ENCODE measurements at places on chromosomes 1 and 21.

DNA sequence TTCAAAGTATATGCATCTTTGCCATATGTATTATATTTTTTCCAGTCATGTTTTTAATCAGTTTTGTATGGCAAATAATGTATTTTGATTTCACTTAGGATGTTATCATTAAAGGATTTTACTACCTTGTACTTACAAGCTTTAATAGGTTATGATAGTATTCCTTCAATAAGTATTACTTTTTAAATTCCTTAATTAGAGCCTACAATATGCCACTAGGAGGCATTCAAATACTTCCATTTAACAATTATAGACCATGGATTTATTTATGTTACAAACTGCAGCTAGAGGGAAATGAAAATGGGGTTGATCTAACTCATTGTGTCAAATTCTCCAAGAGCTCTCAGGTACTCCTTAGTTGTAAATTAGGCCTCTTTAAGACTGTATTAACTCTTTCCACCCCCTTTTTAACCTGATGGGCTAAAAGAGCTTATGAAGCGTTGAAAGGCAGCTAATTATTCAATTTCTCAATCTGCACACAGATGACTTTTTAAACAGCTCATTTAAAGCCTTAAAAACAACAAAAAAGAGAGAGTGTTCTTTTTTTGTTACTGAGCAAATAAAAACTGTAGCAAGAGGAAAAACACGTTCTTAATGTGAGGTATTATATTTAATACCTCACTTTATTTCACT is 156.2 kb downstream of the DENND1B start:
- no peak for DNase-seq

DNA sequence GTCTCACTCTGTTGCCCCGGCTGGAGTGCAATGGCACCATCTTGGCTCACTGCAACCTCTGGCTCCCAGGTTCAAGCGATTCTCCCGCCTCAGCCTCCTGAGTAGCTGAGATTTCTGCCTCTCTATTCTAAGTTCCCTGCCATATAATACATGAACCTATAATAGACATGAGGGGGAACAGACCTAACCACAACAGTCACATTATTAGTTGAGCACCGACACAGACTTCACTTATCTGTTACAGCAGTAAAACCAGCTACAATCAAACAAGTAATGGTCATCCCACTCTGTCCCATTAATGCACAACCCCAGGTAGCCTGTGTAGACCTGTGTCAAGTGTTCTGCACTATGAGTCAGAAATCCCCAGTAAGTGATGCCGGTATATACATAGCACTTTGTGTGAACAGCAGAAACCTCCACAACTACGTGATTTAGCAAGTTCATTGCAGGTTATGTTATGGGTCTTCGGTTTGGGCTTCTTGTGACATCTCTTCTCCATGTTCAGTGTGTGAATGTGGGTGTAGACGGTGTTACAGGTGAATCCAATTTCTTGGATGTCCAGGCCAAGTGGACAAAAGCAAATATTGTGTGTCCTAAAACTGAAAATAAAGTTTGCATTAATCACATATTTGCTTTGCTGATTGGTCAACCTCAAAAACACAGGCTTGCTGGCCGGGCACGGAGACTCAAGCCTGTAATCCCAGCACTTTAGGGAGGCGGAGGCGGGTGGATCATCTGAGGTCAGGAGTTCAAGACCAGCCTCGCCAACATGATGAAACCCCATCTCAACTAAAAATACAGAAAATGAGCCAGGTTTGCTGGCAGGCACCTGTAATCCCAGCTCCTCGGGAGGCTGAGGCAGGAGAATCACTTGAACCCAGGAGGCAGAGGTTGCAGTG is 3.6 kb downstream of the MMACHC start:
- no peak for DNase-seq

GRCh38 chr1:193141804-193142203 is 20.0 kb downstream of the CDC73 start:
- no peak for DNase-seq

GRCh38 chr1:196734006-196734405 is 40.6 kb upstream of the CFHR3 start:
- DNase-seq = no peak

DNA sequence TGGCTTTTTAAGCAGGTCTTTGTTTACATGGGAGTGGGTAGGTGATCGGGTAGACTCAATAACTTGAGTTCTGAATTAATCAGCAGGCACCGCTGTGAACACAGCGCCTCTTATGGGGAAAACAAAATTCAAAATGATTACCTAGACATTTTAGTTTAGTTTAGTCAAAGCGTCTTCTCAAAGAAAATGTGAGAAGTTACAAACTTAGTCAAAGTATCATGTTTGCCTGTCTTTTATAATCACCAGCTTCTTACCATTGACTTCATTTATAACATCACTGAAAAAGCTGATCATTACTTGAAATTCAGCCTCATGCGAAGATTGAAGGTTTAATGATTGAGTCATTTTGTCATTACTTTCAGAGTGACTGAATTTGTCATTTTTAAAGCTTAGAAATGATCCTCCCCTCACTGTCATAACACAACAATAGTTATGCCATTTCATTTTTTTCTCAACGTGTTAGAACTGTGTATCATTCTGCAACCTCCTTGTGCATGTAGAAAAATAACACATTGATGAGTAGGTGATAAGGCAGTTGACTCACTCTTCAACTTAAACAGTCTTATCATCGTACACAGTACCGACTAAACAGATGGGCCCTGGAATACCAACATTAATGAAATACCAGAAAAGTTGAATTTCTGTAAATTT is 188.5 kb downstream of the NFIA start:
- no peak for DNase-seq

- DNase-seq = no peak
Observed at GRCh38 chr1:17358557-17358956, 13.4 kb upstream of the PADI6 start.

DNA sequence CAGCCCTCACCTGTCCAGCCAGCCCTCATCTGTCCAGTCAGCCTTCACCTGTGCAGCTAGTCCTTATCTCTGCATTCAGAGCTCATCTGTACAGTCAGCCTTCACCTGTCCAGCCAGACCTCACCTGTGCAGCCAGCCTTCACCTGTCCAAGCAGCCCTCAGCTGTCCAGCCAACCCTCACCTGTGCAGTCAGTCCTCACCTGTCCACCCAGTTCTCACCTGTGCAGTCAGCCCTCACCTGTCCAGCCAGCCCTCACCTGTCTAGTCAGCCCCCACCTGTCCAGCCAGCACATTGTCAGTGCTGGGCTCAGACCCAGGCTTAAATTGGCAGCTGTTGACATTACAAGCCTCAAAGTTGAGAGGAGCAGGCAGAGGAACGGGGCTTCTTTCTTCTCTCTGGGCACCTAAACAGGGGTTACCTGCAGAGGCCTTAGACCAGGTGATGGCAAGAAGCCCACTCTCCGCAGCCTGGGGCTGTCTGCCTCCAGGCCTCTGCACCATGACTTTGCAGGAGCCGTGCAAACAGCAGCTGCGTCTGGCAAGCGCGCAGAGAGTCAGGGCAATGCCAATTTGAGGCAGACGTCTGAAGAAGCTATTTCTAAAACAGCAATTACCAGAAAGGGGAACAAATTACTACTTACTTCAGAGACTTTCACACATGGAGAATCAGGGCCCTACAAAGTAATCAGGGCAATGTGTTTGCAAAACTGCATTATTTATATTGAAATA is 506.1 kb downstream of the NPHP4 start:
- DNase-seq = no peak

GRCh38 chr1:192512426-192513162 is 63.0 kb upstream of the RGS1 start:
- no peak for DNase-seq

DNA sequence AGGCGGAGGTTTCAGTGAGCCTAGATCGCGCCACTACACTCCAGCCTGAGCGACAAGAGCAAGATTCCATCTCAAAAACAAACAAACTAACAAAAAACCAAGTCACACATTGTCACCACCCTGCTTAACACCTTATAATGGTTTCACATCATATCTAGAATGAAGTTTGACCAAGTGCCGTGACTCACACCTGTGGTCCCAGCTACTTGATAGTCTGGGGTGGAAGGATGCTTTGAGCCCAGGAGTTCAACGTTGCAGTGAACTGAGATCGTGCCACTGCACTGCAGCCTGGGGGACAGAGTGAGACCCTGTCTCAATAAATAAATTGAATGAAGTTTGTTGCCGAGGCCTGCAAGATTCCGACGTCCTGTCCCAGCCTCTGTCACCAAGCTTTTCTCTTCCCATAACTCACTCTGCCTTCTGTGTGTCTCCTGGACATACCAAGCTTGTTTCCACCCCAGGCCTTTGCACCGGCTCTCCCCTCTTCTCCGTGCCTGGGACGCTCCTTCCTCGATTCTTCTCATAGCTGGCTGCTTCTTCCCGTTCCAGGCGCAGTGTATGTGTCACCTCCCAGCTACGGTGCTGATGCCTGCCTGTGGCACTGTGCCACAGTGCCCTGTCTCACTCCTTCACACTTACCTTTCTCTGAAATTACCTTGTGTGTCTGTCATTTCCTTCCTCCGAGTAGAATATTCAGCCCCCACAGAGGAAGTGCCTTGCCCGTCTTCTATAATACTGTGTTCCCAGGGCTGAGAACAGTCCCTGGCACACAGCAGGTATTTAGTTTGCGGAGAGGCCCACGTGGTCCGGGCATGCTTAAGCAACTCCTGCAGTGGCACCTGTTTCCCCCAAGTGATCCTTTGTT is 3.8 kb upstream of the SELENON start:
- DNase-seq = no peak

DNA sequence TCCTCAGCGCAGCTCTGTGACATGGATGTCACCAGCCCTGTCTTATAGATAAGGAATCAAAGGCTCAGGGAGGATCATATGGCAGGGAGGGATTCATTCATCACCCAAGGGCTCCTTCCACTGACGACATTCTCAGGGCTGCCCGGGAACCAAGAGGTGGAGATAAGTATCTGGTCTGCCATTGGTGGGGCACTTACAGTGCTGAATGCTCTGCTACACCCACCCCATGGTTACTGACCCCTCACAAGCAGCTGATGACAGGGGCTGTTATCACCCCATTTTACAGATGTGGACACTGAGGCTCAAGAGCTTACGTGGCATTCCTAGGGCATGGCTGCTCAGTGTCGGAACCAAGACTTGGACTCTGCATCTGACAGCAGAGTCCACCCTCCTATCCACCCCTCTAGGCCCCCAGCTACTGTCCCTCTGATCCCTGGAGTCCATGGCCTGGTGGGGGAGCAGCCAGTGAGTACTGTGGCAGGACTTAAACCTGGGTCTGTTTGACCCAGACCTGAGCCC is 155.1 kb downstream of the PTPRU start:
- no peak for DNase-seq

- no peak for DNase-seq
Observed at GRCh38 chr1:236578661-236579060, 25.7 kb downstream of the HEATR1 start.

DNA sequence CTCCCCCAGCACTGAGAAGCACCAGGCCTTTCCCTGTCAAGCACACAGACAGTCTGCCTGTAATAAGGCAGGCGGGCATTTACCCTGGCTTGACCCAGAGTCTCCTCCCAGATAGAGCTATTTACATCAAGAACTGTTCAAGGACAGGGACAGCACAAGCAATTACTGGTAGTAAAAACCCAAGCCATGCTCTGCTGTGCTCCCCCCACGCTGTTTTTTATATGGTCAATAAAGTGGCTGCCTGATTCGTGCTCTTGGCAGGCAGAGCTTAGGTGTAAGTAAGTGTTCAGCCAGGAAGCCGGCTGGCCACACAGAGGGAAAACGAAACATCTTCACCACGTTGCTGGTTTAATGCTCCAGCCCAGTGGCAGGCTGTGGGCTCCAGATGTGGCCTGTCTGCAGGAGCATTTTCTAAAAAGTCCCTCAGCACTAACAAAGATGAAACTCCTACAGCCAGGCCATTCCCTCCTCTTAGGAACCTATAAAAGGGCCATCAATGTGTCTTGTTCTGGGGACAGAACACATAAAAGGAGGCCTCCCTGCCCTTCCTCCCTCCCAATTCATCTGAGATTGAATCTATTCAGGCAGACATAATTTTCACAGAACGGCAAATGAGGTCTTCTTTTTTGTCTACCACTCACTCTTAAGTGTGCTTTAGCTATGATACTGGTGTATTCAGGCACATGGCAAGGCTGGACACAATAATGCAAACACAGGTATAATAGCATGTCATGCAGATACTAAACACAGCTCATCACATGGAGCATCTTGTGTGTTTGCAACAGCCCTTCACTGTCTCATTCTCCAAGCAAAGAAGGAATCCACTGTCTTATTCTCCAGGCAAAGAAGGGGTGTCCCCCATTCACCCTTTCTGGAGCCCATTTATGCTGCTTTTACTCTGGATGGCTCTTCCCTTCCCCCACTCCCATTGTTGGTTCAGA is 378.9 kb downstream of the HHAT start:
- DNase-seq = no peak

GRCh38 chr1:213689260-213689659 is 298.5 kb upstream of the PROX1 start:
- DNase-seq = no peak

DNA sequence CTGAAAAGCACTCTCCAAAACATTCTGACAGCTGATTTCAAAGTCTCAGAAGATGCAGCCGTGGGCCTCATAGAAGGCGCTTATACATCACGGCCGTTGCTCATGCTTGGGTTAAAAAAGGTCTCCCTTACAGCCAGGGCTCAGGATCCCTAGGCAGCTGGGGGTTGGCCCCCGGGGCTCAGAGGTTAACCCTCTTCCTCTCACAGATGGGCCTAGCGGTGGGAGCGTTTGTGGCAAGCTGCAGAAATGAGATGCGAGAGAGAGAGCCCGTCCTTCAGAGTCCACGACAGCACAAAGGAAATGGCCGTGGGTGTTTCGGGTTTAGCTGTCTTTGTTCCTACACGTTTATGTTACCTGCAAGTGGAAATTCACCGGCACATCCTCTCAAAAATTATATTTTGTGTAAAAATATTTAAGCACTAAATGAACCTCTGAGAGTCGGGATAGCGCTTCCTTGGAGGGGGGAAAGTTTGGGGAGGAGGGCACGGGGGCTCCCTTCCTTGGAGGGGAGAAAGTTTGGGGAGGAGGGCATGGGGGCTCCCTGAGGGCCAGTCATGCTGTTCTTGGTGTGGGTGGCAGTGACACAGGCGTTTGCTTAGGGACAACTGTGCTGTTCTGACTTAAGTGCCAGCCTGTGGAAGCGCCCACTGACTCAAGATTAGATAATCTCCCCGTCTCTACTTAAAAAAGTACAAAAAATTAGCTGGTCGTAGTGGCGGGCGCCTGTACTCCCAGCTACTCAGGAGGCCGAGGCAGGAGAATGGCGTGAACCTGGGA is 20.5 kb upstream of the PRDM15 start:
- DNase-seq = no peak

DNA sequence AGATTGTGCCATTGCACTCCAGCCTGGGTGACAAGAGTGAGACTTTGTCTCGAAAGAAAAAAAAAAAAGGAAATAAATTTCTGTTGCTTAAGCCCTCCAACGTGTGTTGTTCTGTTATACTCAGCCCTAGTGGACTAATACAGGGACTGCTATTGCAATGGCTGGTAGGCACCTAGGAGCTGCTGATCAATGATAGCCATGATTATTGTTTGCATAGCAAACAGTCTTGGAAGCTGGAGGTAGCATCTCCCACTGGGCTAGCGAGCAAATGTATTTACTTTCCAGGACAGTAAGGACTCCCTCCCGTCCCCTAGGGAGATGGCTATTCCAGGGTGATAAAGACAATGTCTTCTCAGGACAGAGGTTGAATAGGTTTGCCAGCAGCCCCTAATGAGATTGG is 13.5 kb upstream of the TNFRSF8 start:
- no peak for DNase-seq

- no peak for DNase-seq
Observed at GRCh38 chr1:110237386-110238152, 27.5 kb downstream of the KCNC4 start.
